ENCODE measurements at places on chromosomes 2 and 18.

GRCh38 chr2:62577994-62578781, 72.2 kb upstream of the TMEM17 start:
- DNase-seq = no peak

- DNase-seq = no peak
Measured at GRCh38 chr18:49548229-49548636, 13.6 kb upstream of the LIPG start.

GRCh38 chr2:120508567-120509041, 162.7 kb downstream of the INHBB start:
- DNase-seq = no peak

DNA sequence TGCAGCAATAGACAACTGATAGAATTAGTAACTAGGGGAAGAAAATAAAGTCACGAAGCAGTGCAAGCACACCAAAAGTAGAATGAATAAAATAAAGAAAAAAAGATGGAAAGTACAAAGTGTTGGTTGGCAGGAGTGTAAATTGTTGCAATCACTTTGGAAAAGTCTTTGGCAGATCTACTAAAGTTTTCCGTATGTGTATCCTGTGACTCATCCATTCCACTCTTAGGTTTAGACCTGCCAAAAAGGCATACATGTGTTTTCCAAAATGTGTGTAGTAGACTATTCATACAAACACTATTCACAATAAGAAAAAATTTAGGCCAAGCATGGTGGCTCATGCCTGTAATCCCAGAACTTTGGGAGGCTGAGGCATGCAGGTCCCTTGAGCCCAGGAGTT, 282.1 kb upstream of the FSIP2 start:
- no peak for DNase-seq

DNA sequence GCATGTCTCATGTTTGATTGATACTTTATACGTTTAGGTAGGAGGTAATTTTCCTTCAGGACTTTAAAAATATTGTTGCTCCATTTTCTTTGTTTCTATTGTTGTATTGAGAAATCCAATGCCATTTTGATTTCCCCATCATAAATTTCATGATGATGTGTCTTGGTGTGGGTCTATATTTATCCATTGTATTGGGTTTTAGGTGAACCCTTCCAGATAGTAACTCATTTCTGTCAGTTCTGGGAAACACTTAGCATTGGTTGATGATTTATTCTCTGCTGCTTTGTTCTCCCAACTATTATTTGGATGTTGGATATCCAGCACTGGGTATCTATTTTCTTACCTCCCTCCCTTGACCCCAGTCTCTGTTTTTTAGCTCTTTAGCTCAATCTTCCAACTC, 10.0 kb downstream of the MRPL19 start:
- no peak for DNase-seq

DNA sequence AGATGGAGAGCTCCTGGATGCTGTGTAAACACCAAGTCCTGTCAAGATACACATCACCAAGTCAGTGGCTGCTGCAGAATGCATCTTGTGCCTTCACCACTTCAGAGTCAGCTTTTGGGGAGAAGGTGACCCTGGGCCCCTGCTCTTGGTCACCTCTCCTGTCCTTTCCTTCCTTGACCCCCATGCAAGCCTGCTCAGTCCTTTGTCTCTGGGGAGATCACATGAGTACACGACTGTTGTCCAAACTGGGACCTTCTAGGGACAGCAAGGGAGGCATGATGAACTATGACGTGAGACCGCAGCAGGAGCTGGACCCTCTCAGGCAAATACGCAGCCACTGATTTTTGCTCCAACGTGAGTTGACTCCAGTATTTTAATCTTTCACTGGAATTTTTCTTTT, 706.9 kb upstream of the ID2 start:
- no peak for DNase-seq

GRCh38 chr18:21112140-21112473, 494 bp upstream of the ROCK1 start:
- DNase-seq = no peak

- DNase-seq = no peak
Measured at GRCh38 chr2:191933307-191934105, 86.6 kb upstream of the CAVIN2 start.

DNA sequence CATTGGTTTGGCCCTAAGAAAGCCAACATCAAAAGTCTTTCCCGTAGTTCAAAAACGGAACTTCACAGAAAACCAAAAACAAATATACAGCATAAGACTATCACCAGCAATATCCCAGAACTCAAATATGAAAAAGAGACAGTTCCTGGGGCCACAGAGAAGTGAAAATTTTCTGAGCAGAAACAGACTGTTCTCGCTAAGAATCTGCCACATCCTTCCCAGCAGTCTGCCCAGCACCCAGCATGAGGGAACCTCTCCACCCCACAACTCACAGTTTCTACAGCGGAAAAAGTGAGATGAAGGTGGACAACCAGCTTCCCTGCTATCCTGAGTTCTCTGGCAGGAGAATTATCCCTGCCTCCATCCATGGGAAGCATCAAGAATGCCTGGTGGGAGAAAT, 26.7 kb upstream of the TMEM163 start:
- no peak for DNase-seq

DNA sequence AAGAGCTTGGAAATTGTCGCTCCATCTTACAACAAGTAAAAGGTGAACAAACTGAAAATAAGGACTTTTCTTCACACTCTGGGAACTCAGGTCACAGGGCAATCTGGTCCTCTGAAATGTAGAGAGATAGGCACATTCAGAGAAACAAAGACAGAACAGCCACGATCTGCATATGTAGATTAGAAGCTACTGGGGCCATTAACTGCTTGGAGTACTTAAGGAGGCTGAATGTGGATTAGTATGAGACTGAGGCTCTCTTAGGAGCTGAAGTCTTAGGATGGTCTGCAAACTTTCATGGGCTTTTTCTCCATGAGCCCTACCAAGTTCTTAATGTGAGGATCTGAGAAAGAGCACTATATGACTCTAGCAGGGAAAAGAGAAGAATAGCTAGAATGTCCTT, 265.3 kb upstream of the NXPH2 start:
- DNase-seq = no peak

DNA sequence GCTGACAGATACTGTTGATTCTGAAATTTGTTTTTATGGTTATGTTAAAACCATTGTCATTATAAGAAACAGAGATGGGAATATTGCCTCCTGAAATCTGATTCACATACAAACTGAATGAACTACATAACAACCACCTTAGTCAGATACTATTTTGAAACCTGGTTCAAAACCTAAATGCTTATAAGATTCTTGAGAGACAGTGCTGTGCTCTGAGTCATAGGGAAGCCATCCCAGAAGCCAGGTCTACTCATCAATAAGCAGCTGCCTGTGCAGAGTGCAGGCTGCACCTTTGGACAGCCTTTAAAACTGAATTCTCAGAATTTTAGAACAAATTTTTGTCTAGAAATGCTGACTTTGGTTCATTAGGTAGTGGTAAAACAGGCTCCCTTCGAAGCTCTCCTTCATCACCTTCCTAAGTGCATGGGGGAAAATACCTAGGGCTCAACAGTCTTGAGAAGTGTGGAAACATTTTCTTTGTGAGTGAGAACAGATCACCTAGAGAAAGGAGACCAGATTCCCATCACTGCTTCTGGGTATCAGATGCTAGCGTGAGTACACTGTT, at the start of gene SERPINB7:
Gene SERPINB7 (plus strand): TSS at position 253 of the 565 bp plus-strand sequence. CDS start 6,955 bp downstream, outside the sequence.
- DNase-seq = no peak

DNA sequence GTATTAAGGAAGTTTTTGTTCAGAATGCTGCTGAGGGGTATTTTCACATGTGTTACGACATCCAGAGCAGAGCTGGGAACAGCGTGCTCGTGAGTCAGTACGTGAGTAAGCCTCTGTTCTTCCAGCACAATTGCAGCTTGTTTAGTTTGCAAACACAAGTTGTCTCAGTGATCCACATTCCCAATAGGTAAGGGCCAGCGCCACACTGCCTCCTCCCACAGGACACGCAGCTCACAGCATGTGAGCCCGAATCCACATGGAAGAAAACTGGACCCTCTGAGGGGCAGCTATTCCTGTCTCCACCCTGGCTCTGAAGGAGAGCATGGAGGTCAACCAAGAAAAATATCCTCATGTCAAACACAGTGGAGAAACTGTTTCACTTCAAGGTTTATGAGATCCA, 173.9 kb upstream of the PID1 start:
- no peak for DNase-seq

- no peak for DNase-seq
Measured at GRCh38 chr2:20491739-20492531, 45.1 kb downstream of the RHOB start.

GRCh38 chr2:76288598-76288997, 577.9 kb upstream of the GCFC2 start:
- DNase-seq = no peak

DNA sequence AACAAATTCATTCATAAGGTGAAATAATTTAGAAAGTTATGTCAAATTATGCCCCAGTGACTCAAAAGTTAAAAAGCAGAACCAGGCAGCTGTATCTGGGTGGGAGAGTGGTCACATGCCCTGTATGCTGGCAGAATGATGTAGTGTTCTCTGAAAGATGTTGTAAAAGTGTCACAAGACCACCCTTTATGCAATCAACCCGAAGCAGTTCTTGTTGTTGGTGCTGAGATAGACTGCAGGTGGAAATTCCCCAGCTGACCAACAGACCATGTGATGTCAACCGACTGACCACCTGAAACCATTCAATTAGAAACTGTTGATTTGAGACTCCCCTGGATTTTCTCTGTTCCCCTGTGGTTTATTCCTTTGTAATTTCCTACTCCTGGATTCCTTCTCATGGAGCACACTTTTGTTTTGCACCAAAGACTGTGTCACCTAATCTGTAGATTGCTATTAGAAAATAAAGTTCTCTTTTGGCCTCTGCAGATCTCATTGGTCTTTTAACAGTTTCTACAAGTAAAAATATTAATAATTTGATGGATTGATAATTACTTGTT, 1341.3 kb upstream of the LRRTM1 start:
- DNase-seq = no peak

DNA sequence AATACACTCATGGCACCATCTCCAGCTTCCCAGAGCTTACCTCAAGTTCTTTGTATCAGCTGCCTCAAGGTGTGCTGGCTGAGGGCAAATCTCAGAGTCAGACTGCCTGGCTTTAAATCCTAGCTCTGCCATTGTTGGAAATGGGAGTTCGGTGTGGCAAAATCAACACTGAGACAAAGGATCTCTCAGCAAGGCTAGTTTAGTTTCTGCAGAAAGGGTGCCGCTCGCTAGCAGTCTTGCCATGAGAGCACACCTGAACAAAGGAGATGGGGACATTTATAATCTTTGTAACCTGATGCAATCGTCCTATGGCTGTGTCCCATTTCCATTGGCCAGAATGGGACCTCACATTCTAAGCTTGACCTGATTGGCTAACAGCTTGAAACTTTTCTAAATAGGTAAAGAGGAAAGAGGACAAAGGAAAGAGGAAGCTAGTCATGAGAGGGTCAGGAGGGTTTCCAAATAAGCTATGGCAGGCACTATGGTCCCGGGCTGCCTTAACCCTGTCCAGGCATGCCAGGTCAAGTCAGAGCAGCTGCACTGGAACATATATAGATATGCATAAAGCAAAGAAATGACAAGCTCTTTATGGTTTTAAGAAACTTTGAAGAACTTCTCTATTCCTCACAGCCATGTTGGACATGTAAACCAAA, 4.3 kb upstream of the UBE2F start:
- DNase-seq = no peak

- DNase-seq = no peak
Measured at GRCh38 chr2:11873356-11874154, 127.1 kb downstream of the LPIN1 start.

DNA sequence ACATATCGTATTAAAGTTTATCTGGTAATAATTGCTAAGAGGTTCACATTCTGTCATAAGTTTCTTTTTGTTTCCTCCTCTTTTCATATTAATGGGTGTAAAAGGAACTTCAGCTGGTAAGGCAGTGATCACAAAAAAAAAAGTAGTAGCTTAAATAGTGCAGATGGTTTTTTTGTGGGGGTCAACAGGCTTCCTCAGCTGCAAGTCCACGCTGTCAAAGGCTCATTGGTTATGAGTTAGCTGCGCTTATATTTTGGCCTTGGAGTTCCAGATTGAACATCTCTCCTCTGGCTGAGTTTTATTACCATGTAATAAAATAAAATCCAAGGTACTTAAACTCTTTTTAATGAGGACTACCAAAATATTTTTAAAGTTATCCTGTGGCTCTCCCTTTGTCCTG, 277.0 kb upstream of the ZEB2 start:
- DNase-seq = no peak

GRCh38 chr2:77567723-77568122, 45.5 kb upstream of the LRRTM4 start:
- no peak for DNase-seq

DNA sequence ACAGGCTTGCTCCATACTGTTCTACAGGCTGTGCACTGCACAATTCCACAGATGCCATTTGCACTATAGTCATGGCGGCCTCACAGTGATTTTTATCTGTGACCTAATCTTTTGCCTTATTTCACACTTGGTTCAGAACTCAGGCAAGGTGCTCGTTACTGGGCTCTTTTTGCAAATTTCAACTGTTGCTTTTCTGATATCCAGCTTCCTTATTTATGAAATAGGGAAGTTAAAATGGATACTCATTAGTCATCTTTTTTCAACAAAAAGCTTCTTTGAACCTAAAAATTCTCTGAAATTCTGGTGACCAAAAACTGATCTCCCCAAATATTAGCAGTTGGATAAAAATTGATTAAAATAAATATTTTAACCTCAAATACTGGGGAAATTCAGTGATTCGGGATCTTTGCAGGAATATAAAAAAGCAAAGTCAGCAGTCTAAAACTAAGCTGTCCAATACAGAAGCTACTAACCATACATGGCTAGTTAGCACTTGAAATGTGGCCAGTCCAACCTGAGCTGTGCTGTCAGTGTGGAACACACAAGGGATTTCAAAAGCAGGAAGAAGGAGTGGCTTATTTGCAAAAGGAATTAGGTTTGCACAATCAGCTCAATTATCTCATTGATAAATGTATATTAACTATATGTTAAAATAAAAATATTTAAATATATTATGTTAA, 134.4 kb downstream of the COL4A4 start:
- no peak for DNase-seq

DNA sequence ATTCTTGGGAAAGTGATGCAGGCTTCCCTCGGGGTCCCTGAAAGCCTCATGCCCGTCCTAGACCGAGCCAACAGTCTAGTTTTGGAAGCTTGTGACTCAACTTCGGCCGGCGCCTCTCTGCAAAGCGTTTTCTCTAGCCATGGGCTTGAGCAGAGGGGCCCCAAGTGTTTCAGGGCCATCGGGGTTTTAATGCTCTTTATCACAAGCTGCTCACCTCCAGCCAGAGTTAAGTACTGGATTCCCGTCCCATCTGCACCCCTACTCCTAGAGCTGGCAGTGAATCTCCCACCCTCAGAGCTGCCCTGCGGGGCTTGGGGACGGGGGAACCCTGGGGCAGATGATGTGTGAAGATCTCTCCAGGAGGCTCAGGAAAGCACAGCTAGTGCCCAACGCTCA, 7.3 kb downstream of the RAX start:
- no peak for DNase-seq

- DNase-seq = no peak
Measured at GRCh38 chr2:75592030-75592429, 31.3 kb upstream of the EVA1A start.
